ENCODE measurements at places on chromosomes 1 and 21. TPM values are rescaled to one million over a fixed set of nuclear protein-coding genes. Genes with fewer than 3 reads are reported as not detected.

CIART gene
- 12.5 TPM for total RNA-seq

RSBN1 gene
- 26.3 TPM for total RNA-seq

DNA sequence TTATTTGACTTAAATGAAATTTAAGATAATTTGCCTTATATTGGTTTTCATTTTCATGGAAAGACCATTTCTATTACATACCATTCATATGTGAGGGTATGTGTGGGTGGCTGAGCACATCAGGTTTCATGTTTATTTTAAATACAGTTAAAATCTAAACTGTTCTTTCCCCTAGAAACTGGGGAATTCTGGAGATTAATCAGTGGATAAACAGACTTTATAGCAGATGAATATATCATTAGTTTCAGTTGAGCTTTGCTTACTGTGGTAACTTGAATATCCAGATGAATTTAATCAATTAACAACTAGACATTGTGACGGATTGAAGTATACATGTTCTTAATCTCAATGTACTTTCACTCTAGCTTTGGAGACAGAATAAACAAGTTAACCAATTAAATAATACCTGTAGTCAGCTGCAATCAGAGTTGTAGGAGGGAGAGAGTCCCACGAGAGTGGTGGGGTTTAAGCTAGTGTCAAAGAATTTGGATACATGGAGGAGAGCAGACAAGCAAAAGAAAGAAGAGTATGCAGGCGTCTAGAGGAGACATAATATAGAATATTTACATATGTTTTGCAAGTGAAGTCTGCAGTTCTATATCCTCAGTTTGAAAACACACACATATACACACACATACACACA, 97.6 kb downstream of the PDE4B start:
- no peak for DNase-seq

DNA sequence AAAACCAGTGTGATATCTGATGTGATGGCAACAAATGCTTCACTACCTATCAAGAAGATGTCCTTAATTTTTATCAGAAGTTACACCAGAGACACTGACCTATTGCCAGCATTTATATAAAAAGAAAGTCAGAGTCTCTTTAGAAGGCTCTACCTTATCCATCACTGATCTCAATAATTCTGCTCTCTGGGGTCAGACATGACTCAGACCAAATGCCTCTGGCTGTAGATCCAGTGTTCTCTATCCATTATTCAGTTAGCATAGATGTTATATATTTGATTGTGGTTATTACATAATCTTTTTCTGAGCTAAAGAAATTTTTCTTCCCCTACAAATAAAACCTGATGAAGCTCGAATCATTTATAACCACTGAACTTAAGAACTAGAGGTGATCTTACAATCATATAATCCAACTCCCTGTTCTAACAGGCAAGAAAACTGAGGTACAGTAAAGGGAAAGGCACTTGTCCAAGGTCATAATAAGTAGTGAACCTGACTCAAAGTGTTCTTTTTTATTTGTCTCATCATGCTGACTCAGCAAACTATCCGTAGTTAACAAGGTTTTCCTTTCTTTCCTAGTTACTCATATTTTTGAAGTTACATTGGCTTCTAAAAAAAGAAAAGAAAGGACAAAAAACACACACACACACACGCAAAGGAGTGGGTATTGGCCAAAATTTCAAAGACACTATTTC, 43.6 kb upstream of the ESRRG start:
- DNase-seq = no peak
